ENCODE measurements at places on chromosomes 2 and 18. TPM values are rescaled to one million over a fixed set of nuclear protein-coding genes. Genes with fewer than 3 reads are reported as not detected.

DNA sequence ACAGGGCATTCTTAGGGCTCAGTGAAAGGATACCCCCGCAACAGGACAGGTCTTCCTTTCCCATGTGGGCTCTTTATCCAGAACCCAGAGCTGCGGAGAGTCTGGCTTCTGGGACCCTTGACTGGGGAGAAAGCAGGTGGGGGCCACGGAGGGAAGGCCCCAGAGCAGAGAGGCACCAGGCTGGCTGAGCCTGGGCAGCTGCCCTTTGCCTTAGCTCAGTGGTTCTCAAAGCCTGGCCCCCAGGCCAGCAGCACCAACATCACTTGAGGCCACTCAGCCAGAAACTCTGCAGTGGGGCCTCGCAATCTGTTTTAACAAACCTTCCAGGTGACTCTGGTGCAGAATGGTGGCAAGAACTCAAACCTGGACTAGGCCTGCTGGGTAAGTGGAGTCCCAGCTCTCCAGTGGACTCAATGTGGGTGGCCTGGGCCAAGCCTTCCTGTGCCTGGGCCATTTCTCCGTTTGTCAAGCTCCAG, 1.6 kb upstream of the TMEM37 start:
- no peak for DNase-seq

DNA sequence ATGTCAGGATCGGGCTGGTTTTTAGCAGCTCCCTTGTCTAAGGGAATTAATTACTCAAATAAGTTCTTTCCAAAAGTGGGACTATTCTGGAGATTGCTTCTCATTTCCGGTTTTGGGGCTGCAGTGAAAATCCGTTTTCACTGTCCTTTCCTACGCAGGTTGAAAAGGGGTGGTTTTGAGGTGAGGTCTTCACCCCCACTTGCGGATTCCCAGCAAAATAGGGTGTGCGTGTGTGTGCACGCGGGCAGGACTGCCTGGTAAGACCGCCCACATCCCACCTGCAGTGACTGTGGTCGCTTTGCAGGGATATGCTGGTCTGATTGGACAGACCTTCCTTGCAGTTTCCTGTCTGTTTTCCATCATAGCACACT, 472 bp upstream of the PLEKHM3 start:
- DNase-seq, result no peak

GRCh38 chr2:17976871-17977746, 98.6 kb downstream of the KCNS3 start:
- no peak for DNase-seq

DNA sequence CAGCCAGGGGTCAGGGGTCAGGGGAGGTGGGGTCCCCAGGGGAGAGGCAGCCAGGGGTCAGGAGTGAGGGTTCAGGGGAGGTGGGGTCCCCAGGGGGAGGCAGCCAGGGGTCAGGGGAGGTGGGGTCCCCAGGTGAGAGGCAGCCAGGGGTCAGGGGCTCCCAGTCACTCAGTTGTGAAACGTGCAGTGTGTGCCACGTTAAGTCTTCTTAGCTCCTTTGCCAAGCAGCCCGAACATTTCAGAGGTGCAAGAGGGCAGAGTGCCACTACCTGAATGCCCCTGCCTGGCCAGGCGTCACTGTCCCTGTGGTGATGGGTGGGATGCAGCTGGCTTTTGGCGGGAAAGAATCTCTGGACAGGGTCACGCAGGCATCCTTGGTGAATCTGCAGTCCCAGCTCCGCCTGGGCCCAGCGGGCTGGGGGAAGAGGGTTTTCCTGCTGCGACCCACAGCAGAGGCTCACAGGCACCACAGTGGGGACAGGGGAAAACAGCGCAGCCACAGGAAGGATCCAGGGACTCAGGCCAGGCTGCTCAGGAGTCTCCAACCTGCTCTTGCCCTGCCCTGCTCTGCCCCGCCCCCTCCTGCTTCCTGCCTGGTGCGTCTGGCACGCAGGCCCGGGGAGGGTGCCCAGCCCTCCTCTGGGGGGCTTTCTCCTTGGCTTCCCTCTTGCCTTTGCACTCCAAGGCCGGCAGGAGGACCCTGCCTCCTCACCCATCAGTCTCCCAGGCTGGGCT, 188.3 kb downstream of the TWIST2 start:
- no peak for DNase-seq

DNA sequence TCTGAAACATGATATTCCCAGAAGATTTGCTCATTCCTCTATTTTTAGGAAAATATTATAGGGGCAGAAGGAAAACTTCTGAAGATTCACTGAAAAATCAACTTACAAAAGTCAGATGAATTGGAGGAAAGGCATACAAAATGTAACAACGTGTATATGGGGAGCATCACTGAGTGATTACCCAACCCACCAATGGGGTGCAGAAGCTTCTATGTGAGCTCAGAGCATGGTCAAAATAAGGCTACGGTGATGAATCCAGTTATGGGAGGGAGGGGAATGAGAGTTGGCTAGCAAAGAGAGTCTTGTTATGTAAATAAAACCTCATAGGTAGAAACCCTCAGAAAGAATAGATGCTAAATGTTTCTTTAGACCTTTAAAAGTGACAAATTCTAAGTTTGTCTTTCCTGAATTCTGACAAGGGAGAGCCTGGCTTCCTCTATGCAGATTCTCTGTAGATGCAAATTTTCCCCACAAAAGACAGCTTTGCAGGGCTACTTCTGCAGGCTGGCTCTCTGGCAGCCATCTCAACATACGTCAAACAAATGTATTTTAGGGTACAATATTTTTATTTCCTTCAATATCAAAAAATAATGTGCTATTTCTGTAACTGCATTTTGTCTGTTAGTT, 171.4 kb upstream of the NDUFV2 start:
- DNase-seq, result no peak

DNA sequence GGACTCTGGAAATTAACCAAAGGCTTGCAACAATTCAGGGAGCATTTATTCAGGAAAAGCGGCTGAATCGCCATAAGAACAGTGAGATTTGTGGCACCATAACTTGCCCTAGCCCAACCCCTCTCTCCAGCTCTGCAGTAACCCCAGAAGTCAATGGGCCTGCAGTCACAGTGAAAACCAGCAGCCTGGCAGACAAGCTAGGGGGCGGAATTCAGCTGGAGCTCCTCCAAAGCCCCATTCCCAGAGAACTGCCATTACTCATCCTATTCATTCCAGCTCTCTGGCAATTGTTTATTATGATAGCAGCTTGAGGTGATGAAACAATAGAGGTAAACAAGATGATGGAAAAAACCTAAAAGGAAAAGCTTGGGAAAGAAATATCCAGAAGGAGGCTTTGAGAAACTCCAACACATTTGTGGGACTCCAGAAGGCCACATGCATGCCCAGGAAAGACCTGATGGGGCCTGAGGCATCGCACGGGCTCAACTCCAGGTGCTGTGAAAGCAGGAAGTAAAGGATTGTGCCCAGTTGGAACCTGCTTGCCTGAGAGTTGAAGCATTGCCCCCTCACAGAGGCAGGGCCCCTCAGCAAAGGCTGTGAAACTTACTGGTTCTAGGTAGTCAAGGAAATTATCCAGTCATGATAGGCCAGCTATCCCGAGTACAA, 126.7 kb downstream of the TWIST2 start:
- DNase-seq, result peak; percentile 45

DNA sequence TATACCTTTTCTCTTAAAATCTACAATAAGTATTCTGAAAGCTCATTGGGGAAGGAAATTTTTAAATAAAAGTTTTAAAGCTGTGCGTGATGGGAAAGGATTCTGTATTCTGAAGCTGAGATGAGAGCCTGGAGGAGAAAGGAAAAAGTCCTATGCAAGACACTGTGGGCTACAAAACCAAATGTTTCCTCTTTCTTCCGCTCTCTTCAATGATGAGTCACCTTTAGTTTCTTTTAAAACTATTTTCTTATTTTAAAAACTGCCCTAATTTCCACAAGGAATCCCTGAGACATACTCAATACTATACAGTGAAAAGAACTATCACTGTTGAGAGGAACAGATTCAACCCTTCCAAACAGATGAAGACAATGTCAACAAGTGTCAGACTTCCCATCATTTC, 87.4 kb downstream of the INO80D start:
- DNase-seq, result no peak

- peak; percentile 76 for DNase-seq
Observed at GRCh38 chr2:229852565-229852964, 69.2 kb downstream of the TRIP12 start.

DNA sequence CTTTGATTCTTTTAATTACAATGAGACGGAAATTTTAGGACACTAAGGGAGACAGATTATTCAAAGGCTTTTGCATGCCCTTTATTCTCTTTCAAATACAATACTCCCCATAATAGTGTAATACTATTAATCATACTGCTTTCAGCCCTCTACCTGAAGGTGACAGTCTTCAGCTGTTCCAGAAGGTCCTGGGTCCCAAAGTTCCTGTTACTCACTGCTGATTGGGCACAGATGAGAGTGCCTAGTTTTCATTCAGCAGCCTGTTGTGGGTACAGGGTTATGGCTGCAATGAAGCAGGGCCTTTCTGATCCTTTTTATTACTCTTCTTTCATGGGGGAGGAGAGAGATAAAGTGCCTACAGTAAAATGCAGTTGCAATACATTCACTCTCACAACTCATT, 80.2 kb downstream of the NUP35 start:
- DNase-seq, result no peak

DNA sequence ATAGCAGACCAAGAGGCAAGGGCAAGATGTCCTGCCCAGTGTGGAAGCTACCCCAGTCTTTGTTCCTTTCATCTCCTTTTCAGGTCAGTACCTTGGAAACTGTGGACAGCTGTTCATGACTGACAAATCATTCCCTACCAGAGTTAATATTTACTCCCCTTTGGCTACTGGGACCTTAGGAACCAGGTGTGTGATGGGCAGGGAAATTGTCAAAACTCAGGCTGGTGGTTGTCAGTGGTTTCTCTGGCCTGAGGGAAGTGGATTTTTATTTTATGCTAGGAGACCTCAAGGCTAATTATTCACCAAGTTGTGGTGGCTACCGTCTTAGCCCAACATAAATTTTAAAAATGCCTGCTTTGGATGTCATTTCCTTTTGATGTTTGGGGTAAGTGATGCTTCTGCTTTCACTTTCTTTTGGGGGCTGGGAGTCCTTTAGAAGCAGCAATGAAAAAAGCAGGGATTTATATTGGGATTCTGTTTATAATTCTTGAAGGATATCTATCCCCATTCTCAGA, 119.3 kb downstream of the SETBP1 start:
- DNase-seq, result no peak

GRCh38 chr2:217858519-217859491, 144.0 kb downstream of the TNS1 start:
- peak; percentile 92 for DNase-seq

DNA sequence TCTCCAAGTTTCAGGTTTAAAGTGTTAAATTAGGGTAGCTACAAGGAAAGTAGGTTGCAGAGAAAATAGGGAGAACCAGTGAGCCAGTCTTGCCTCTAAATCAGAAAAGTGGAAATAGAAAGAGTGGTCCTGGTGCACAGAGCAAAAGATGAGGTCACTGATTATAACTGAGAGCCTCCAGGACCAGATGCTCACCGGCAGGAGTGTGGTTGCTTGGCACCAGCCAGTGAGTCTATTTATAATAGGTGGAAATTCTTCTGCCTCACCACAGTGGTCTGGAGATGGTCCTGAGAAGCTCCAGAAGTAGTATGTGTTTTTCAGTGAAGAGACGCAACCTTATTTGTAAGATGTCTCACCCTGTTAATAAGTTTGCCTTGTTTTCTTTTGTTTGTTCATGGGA, 373.9 kb upstream of the KCNJ3 start:
- DNase-seq, result no peak

GRCh38 chr18:43004421-43004820, 111.1 kb downstream of the RIT2 start:
- DNase-seq, result no peak

DNA sequence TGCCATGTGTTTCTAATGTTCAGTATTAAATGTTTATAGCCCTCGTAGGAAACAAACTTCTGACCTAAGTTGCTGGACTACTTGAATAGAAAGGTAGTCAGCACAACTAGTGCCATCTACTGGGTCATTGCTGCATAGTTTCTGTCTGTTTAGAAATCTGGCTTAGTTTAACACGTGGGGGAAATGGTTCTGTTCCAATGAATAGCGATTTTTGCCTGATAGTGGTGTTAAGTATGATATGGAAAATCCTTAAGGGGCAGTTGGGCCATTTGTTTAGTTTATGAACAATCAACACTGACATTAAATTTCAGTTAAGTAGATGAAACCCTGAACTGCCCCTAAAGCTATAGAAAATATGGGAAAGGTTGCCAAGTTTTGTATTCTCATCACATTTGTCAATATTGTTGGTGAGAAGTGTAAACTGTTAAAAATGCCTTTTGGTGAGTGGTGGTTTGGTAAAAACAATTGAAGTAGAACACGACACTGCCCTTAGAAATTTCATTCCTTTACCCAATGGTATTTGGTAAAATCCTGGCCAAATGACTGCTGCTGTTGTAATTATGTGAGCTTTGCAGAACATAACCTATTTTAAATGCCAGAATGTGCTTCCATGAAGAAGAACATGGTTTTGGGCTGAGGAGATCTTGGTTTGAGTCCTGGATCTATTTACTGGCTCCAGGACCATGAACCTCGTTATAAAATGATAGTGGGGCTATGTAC, 13.2 kb downstream of the NABP1 start:
- peak; percentile 76 for DNase-seq

GRCh38 chr2:27218614-27219013, 1.4 kb downstream of the CAD start:
- no peak for DNase-seq

DNA sequence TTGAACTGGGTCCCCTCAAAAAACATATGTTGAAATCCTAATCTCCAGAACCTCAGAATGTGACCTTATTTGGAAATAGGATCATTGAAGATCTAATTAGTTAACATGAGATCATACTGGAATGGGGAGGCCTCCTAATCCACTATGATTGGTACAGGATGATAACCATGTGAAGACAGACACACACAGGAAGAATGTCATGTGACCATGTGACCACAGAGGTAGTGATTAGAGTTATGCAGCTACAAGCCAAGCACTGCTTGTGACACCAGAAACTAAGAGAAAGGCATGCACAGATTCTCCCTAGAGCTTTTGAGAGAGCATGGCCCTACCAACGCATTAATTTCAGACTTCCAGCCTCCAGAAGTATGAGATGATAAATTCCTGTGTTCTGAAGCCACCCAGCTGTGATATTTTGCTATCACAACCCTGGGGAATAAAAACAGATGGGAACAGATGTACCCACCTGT, 47.0 kb upstream of the TGIF1 start:
- DNase-seq, result no peak

DNA sequence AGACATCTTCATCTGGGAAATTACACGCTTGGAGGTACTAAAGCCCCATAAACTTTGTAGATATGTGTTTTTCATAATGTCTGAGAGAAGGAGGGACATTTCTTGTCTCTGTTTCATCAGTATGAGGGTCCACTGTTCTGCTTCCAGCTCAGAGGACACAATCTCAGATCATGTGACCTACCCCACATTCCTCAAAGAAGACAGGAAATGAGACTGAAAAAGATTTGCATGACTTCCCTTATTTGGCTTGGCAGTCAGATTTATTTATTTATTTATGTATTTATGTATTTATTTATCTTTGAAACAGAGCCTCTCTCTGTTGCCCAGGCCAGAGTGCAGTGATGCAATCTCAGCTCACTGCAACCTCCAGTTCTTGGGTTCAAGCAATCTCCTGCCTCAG, 463.7 kb upstream of the RGPD4 start:
- DNase-seq, result no peak

GRCh38 chr2:190867212-190867611, 13.4 kb upstream of the GLS start:
- peak; percentile 36 for DNase-seq

- DNase-seq, result no peak
Observed at GRCh38 chr2:120014226-120014980, 1.5 kb downstream of the EPB41L5 start.

- DNase-seq, result no peak
Observed at GRCh38 chr2:236554629-236555282, 14.9 kb upstream of the ACKR3 start.

ARL4C gene
- polyA plus RNA-seq, result 8.8 TPM

RESP18 gene
- polyA plus RNA-seq, result not detected

GRB14 gene
- polyA plus RNA-seq, result 280 TPM

TRPM8 gene
- not detected for polyA plus RNA-seq

CFAP221 gene
- 4.3 TPM for polyA plus RNA-seq

ANKRD53 gene
- 1.5 TPM for polyA plus RNA-seq
